ENCODE measurements at places on chromosomes 2 and 18. TPM values are rescaled to one million over a fixed set of nuclear protein-coding genes. Genes with fewer than 3 reads are reported as not detected.
A peak's percentile ranks its signal among the peaks of the same experiment; 100 is the strongest.

- peak; percentile 86 for DNase-seq
- H3K36me3 ChIP-seq: no peaks in the 10 kb centered on the region
- H3K4me3 ChIP-seq: no peak overlapping the region
- H3K4me1 ChIP-seq: peaks cover 73% of the 10 kb centered on the region
Observed at GRCh38 chr2:10378189-10378588, 69.9 kb downstream of the ODC1 start.

DNA sequence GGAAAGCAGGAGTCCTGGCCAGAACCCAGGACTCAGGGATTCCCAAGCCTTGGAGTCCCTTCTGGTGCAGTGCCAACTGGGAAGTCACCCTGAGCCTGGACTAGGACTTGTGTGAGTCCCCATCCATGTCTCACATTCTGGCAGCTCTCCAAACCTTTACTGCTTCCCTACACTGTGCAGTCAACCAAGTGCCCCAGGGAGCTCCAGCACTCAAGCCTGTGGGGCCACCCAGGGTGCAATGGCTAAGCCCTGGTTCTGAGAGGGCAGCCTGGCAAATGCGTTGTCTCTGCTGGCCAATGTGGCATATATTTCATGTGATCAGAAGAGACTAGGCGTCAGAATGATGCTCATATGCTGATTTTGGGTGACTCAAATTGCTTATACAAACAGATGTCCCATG is 223.4 kb downstream of the SP3 start:
- no peak for DNase-seq
- H3K36me3 ChIP-seq: no peaks in the 10 kb centered on the region
- peaks cover 4% of the 10 kb centered on the region for H3K27me3 ChIP-seq
- H3K27ac ChIP-seq: no peak overlapping the region
- no peaks in the 10 kb centered on the region for H3K4me1 ChIP-seq
- no peak overlapping the region for H3K4me3 ChIP-seq

The DNAJC5G gene
- total RNA-seq: not detected

GRCh38 chr2:217325251-217325650 is 465.4 kb upstream of the TNP1 start:
- no peak for DNase-seq
- no peak overlapping the region for H3K4me3 ChIP-seq
- H3K36me3 ChIP-seq: no peaks in the 10 kb centered on the region
- no peaks in the 10 kb centered on the region for H3K27me3 ChIP-seq
- no peaks in the 10 kb centered on the region for H3K4me1 ChIP-seq
- H3K27ac ChIP-seq: no peak overlapping the region

GRCh38 chr2:133523406-133523805 is 44.9 kb downstream of the NCKAP5 start:
- no peak overlapping the region for H3K4me3 ChIP-seq
- H3K4me1 ChIP-seq: no peaks in the 10 kb centered on the region
- H3K36me3 ChIP-seq: no peaks in the 10 kb centered on the region

The LYPD6 gene
- 1.7 TPM for total RNA-seq

The AQP12A gene
- total RNA-seq: not detected

- DNase-seq: no peak
- no peaks in the 10 kb centered on the region for H3K36me3 ChIP-seq
- H3K27ac ChIP-seq: no peak overlapping the region
- H3K27me3 ChIP-seq: no peaks in the 10 kb centered on the region
- H3K4me3 ChIP-seq: no peak overlapping the region
Observed at GRCh38 chr2:73162856-73163391, 39.5 kb upstream of the NOTO start.

The PPIL3 gene
- total RNA-seq: 34.2 TPM
